ENCODE measurements at places on chromosomes 12 and 14.

DNA sequence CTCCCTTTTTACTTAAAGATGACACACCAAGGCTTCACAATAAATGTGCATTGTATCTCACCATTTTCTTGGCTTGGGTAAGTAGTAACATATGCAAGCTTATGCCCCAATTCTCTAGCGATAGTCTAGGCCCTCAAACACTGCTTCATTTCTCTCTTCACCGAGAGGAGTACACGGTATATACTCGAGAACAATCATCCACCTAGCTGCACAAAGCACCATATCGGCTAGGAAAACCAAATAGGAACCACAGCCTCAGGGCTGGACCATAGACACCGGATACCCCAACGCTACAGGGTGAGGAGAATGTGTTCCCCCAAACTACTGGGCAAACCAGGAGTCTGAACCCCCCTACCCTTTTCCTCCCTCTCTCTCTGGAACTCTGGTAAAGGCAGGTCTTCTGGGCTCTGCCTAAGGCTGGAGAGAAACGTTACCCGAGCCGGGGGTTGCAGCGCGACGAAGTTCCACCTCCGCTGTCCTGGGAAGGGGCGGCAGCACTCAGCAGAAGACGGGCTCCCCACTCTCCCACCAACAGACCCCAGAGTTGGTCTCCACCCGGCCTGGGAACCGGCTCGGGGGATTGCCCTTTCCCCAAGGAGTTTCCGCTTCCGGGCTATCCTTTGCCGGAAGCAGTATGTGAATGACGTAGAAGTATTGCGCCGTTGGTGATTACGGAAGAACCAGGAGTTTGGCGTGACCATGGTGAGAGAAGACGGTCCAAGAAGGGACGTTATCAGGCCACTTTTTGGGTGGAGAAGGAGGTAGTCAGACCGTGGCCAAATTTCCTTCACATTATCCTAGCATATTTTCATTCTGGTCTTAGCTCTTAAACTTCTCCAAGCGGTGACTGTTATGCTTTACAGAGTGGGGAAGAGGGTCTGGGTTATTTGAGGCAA is at the start of the genes AREL1 and FCF1:
Gene AREL1 (minus strand): TSS at position 582 of the 896 bp plus-strand sequence. CDS start 27,465 bp downstream, outside the sequence.
Gene FCF1 (plus strand): TSS at position 646 of the 896 bp plus-strand sequence. CDS start 54 bp downstream, at position 700.
- no peak for DNase-seq

DNA sequence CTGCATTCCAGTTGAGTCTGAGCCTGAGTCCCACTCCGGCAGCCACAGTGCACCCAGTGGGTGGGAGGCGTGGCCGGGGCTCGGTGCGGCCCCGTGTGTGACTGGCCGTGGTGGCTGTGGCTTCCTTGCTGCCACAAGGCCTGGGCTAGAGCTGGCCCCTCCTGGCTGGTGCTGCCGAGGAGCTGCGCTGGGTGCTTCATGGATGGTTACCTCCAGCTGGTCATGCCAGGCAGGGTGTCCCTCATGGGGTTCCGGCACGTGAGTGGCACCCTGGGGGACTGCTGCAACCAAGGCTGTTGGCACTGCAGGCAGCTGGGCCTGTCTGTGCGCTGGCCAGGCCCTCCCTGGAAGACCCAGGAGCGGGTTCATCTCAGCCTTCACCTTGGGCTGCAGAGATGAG is 62.7 kb downstream of the KIF26A start:
- DNase-seq = no peak

DNA sequence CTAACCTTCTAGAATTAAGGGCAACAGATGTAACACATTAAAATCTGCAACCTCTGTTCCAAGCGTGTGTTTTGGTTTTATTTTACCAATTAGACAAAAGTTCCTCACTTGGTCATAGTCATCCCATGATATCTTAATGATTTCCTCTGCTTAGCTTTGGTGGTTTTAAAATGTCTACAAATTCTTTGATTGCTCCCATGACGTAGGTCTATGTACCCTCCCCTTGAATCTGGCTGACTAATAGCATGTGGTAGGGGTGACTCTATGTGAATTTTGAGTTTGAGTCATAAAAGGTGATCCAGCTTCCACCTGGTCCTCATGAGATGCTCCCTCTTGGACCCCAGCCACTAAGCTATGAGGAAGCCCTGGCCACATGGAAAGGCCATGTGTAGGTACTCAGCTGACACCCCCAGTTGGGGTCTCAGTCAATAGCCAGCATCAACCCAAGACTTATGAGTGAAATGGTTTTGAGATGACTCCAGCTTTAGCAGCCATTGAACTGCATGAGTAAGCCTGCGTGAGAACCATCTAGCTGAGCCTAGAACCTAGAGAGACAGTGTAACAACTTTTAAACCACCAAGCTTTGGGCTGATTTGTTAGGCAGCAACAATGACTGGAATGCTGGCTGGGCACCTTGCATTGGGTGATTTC is 247.1 kb downstream of the MSRB3 start:
- no peak for DNase-seq

DNA sequence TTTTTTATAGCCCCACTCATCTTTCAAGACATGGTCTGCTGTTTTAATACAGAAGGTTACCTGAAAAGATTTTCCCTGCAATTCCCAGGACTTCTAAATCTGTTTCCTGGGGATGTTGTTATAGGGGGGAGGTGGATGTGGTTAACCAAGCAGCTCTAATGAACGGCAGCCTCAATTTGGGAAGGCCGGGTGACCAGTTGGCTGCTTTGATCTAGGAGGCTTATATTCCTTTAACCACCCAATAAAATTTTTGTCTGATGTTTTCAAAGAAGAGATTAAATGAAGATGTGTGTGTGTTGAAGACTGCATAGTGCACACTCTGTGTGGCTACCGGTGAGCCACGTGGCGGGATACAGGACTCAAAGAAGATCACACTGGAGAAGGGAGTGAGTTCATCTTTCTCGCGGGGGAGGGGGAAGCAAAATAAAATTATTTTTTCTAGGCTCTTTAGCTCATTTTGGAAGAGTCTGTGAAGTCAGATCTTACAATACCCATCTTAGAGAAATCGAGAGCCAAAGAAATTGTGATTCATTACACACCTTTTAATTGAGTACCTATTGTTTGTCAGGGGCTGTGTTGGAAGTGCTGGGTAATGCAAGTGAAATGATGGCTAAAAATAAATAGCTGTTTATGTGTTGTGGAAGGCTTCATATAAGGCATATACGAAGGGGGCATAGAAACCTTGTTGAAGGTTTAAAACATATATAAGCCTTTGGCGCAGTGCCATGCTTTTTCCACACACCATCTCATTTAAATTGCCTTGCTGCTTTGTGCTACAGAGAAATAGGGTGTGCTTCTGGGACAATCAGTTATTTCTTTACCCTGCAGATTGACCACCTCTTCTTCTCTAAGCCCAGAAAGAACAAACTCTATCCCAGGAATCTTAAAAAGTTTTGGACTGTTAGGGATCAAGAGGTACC is 18.5 kb downstream of the ELK3 start:
- no peak for DNase-seq

DNA sequence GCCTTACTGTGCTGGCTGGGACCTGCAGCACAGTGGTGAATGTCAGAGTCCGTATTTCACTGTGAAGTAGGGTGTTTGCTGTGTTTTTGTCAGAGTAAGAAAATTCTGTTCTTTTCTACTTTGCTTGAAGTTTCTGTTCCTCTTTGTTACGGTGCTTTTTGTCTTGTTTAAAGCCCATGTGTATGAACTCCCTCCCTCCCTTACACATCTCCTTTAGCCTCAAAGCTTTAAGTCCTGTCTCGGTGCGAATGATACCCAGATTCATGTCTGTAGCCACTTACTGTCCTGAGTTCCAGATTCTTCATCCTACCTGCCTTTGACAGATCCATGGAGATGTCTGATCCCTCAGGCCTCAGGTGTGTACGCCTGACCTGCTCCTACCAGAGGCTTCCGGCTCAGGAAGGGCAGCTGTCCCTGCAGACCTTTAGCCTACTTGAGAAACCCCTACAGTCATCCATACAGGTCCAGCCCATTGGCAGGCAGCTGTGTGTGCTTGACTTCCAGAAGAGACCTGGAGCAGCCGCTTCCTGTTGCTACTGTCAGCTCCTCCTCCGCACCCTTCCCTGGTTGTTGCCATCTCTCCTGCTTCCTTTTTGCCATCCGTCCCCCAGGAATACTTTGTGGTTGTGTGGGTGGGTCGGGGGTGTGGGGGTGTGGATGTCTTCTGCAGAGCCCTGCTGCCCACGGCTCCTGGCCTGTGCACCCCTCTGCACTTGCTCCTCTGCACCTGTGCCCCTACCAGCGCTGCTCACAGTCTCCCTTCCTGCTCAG is 72.9 kb downstream of the DDX51 start:
- DNase-seq = no peak

GRCh38 chr12:13148485-13148847 is 45.0 kb upstream of the GSG1 start:
- DNase-seq = no peak

DNA sequence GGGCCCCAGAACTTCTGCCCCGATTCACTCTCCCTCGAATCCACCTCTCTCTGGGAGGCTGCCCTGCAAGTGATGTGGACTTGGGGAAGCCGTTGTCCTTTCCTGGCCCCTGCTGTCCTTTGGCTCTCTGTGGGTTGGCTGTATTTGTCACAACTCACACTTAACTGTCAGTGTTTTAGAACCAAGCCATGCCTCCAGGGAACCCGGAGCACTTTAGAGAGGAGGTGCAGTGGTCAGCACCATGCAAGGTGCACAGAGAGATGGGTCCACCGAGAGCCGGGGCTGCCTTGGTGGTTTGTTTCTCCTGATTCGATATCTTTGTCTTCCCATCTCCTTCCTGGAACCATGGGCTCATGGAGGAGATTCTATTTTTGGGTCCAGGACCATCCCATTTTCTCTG is 129.5 kb upstream of the RTL1 start:
- DNase-seq = no peak

DNA sequence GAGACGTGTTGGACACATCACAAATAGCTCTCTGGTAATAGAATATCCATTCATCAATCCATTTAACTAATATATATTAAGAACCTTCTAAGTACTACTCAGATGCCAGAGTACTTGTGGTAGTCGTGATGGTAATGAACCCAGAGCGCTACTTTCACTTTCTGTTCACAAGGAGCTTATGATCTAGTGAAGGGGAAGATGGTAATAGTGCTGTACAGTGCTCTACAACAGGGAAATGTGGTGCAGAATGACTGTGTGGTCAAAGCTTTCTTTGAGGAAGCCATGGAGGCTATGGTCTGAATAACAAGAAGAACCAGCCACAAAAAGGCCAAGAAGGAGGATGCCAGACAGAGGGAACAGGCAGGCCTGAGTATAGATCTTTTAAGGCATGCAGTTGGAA is 212.0 kb downstream of the PTPRO start:
- DNase-seq = no peak

DNA sequence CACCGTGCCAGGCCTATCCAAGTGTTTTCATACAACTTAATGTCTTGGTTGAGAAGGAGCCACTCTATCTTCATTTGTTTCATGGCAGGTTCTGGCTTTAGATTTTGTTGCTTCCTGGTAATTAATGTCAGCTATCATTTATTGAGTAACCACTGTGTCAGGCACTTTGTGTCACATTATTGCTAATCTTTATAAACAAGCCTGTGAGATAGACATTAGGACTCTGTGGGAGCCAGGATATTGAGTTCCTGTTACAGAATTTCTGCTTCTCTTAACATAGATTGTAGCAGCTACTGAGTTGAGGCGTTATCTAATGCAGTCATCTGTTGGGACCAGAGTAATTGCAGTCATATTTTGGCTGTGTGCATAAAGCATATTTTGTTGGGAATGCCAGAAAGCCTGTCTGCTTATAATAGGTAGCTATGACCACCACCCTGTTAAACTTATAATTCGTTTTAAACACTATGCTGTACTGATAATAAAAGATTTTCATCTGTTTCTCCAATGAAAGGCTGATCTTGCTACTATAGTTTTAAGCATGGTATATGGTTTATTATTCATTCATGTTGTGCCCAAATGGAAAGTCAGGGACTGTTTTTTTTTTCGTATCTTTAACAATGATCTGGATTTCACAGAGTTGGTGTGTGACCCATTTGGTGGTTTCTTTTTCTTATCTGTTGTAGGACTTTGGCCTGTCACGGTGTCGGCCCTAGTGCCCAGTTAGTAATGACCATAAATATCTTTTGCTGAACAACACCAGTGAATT is 432.6 kb downstream of the PCNX1 start:
- no peak for DNase-seq

Data from cortex of kidney (tissue), 1 donor.